Nucleus accumbens (tissue), 56 donors: ENCODE measurements at places on chromosomes 3 and 15.

DNA sequence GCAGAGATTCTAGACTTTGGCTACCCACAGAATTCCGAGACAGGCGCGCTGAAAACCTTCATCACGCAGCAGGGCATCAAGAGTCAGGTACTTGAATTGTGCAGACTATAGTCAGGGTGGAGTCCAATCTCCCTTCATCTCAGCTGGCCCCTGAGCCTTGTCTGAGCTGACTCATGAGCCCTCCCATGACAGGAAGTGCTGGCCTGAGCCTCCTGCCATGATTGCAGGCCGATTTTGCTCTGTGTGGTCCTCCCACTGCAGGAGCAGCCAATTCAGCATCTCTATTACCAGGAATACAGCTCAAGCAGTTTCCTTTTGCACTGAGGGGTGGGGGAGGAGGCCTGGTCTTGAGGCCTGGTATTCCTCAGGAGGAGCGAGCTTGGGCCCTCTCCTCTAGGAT is 5.5 kb downstream of the AP2M1 start:
- DNase-seq = no peak

GRCh38 chr3:154981201-154981600 is 98.9 kb upstream of the MME start:
- DNase-seq = no peak

DNA sequence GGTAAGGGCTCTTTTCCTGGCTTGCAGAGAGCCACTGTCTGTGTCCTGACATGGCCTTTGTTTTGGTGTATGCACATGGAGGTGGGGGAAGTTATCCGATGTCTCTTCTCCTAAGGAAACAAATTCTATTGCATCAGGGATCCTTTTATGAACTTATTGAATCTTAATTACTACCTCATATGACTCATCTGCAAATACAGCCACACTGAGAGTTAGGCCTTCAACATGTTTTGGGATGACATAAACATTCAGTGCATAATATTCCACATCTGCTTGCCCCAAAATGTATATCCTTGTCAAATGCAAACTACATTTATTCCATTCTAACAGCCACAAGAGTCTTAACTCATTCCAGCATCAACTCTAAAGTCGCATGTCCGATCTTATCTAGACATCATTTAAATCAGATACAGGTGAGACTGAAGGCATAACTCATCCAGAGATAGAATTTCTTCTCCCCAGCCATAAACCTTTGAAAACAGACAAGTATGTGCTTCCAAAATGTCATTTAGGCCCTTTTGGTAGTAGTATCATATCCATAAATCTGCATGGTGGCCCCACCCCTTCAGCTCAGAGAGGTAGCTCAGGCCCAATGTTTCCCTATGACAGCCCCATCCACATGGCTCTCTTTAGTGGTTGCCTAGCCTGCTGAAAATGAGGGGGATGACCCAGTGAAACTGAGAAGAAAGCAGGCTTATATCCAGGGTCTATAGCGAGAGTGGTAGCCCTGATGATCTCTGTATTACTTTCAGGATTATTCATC is 289.5 kb upstream of the ALCAM start:
- no peak for DNase-seq

DNA sequence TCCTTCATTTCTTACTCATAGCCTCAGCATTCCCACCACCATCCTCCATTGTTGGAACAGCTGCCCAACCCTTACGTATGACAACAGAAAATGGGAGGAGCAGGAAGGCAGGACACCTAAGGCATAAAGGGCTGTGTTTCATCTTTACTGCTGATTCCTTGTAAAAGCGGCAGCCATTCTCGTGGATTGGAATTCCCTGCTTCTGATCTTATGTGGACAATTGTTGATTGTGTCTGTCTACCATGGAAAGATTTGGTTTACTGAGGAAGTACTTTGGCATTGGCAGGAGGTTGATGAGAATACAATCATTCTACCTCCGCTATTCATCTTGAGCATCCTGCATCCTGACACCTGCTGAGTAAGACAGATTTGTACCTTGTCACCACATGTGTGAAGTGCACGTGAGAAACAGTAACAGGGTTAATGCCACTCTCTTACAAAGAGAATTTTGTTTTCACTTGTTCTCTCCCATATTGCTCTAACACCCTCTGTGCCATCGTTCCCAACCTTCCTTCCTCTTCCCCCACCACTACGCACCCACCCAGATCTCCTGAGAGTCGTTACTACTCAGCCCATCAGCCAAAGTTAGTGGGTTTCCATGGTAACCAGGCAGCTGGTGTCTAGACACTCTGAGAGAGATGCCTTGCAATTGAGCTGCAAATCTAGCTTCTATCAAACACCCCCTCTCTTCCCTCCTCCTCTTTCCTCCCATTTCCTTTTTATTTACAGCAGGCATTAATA is 75.7 kb downstream of the GAP43 start:
- no peak for DNase-seq

- DNase-seq = no peak
These were observed 390.9 kb upstream of the ADAMTS9 start for GRCh38 chr3:65078748-65079147.

- no peak for DNase-seq
These were observed 21.1 kb downstream of the CCPG1 start for GRCh38 chr15:55387027-55387426.

DNA sequence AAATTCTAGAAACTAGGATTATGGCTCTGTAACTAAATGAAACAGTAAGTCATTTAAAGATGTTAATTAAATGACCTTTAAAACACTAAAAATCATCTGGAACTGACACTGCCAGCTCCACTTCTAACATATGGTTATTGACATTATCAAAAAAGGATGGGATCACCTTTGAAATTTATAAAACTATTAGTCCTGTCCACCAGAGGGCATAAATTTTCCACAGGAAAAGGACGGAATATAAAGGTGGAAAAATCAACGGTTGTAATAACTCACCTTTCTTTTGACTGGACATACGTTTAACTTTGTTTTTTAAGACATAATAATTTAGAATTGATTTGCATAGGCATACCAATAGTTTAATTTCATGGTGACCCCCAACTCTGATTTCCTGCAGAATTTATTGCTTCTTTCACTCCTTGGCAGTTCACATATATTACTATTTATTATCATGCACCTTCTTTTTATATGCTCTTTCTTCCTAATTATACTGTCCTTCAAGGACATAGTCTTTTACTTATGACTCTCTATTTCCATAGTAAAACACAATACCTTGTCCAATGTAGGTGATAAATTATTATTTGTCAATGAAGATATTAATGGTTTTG is 345.7 kb downstream of the CADM2 start:
- DNase-seq = no peak

DNA sequence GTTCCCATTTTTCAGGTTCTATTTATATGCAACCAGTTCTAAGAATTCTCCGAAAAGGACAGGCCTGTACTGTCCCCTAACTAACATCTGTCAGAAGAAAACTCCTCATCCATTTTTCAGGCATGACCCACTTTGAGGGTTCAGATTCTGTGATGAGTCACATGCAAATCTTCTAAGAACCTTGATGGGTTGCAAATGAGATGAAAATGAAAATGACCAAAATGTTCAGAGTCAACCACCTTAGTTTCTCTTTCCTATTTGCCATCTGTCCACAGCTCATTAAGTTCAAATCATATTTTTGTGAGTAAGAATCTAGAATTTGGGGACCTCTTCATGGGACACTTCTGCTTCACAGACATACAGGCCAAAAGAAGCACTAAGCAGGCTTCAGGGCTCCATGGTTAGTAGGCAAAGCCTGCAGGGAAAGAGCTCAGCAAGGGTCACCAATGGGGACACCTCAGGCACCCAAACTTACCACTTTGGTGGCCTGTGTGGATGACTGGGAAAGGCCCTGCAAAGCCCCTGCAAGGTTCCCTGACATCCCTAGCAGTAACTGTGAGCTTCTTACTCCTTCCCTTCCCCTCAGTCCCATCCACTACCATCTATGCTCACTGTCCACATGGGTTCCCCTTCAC is 122.0 kb downstream of the WDR76 start:
- no peak for DNase-seq

DNA sequence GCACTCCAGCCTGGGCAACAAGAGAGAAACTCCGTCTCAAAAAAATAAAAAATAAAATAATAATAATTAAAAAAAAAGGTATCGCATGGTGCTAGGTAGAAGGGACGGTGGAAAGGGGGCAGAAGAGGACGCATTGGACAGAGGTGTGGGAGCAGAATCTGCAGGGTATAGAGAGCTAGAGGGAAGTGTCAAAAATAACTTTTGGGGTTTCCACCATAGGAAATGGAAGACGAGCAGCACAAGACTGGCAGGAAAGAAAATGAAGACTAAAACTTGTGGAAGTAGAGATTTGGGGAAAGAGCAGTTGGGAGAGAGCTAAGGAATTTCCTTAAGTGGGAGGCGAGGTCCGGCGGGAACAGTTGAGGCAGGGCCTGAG is 585 bp upstream of the MKRN2 start:
- no peak for DNase-seq

GRCh38 chr3:71074423-71074822 is 509.1 kb downstream of the FOXP1 start:
- no peak for DNase-seq

DNA sequence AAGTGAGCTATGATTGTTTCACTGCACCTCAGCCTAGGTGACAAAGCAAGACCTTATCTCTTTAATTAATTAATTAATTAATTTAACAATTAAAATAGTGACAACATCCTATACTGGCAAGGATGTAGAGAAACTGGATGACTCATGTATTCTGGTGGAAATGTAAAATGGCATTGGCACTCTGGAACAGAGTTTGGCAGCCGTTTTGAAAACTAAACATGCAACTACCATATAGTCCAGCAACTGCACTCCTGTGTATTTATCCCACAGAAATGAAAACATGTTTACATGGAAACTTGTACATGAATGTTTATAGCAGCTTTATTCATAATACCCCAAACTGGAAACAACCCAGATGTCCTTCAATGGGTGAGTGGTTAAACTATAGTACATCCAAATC is 56.6 kb downstream of the ANP32A start:
- DNase-seq = no peak

DNA sequence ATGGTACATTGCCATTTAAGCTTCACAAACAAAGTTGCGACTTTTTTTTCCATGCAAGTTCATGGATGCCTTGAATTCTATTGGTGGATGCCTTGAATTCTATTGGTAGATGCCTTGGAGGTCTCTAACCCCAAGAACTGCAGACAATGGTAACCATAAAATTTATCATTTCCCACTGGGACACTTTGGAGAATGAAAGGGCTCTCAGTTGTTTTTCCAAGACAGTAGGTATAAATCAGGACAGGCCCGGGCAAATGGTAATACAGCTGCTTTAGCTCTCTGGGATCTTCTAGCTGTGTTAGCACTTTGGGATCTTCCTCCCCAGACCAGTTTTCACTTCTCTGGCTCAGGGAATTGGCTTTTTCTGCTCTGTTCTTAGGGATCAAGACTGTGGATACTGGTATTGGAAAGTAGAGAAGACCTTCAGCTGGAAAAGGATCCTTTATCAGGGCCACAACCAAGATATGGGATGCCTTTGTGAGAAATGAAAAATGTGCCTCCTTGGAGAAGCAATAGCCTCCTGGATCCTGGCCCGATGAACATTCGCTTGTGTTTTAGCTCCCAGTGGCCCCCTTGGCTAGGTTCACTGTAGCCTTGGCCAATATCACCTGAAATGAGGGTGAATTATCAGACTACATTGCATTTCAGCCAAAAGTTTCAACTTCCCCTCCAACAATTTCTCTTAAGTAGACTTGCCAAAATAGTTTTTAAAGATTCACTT is 8.3 kb downstream of the LRRC3B start:
- DNase-seq = no peak

GRCh38 chr3:46844397-46844796 is 18.8 kb downstream of the MYL3 start:
- DNase-seq = no peak

DNA sequence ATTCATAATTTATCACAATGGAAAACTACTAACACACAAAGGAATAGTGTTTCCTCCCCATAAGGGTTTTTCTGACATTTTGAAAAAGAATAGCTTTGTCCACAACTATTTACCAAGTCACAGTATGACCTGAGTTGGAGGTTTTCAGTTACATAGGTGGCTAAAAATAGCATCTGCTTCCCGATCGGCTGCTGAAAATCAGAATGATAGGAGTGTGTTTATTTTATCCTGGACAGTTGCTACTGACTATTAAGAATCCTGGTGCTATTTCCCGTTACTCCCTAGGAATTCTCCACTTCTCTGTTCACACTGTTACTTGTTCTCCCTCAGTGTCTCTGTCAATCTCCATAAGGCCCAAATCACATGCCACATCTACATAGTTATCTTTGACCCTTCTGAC is 353.9 kb upstream of the RARB start:
- no peak for DNase-seq

GRCh38 chr3:12902181-12902999 is 61.0 kb upstream of the RPL32 start:
- no peak for DNase-seq

DNA sequence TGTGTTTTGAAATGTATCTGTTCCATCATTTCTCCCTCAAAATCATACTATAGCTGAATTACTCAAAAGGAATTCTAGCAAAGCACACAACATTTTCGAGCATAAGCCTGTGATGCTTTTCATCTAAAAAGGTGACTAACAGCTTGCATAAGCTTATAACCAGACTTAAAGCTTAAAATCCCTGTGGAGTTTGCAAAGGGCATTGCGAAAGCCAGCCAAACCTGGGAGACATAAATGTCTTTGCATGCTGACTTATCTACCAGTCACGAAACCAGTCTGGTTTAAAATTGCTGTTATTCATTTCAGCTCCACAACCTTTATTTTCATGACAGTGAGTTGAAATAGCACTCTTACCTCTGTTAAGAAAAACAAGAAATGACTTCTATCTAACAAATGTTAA is 35.6 kb upstream of the LIPC start:
- no peak for DNase-seq
